Germinal center (tissue), 1 donor: ENCODE measurements at places on chromosomes 7 and 10.
A peak's percentile ranks its signal among the peaks of the same experiment; 100 is the strongest.

- no peak for DNase-seq
Observed at GRCh38 chr7:7476381-7476780, 59.3 kb downstream of the COL28A1 start.

GRCh38 chr7:84104826-84105225 lies 89.8 kb downstream of the SEMA3A start:
- no peak for DNase-seq

- DNase-seq: no peak
Observed at GRCh38 chr7:90728568-90728967, 132.4 kb downstream of the CDK14 start.

DNA sequence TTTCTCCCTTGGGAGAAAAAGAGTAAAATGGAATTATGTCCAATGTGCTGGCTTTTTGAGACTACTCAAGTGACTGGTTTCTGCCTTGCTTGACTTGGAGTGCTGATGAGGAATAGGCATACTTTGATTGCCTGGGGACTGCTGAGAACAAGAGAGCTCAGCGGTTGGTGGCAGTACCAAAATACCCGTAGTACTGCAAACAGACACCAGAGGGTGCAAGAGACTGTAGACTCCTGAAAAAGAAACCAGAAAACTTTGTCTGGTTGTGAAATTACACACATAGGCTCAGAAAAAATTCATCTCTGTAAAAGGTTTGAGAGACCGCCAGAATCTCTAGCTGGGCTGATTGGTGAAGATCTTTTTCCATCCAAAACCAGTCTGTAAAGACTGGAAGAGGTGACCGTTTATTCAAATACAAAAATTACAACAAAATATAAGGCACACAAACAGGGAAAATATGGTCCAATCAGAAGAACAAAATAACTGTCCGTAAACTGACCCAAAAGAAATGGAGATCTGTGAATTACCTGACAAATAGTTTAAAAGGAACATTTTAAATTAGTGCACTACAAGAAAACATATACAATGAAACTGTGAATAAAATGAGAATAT lies 18.5 kb downstream of the BICC1 start:
- DNase-seq: peak; percentile 11

GRCh38 chr7:98991141-98991540 lies 112.8 kb downstream of the TRRAP start:
- DNase-seq: no peak

DNA sequence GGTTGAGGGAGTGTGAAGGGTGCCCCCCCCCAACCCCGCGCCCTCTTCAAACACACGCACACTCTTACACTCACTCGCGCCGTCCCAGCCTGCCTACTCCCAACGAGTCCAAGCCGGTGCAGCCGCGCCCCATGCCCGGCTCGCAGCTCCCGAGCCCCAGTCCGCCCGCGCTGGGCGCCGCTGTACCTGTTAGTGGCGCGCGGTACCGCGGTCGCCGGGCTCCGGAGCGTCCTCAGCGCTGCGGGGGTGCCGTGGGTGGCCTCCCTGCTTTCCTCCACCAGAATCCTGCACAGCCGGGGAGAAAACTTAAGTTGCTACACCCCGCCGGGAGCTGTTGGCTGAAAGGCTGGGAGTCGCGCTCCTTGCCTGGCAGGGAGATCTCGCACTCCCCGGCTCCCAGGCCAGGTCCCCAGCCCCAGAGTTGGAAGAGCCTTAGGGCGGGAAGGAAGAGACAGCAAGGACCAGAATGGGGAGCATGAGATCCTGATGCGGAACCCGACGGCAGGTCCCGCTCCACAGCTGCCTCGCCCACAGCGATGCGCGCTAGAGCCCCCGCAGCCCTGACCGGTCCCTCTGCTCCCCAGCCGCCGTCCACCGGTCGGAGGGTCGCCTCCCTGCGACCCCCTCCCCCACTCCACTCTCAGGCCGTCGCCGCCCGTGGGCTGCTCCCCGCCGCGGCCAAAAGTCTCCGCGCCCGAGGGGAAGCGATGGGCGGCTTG lies 863 bp downstream of the ST8SIA6 start:
- DNase-seq: no peak

GRCh38 chr7:141262101-141263090 lies 188.5 kb downstream of the TMEM178B start:
- DNase-seq: no peak

- no peak for DNase-seq
Observed at GRCh38 chr7:50147951-50148808, 55.1 kb upstream of the ZPBP start.

DNA sequence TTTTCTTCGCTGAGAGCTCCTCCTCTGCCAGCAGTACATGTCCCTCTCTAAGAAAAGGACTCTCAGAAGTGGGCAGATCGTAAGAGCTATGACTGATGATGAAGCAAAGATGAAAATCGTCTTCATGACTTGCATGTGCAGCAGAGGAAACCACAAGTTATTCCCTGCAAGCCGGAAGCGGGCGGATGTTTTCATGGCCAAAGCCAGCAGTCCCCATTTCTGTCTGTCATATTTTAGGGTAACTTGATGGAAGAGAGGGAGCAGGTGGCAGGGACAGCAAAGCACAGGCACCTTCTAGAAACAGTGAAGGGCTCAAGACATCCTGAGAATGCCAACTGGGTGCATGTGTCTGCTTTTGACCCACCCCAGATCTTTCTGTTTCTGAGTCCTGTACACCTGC lies 19.9 kb downstream of the KLF6 start:
- DNase-seq: no peak

DNA sequence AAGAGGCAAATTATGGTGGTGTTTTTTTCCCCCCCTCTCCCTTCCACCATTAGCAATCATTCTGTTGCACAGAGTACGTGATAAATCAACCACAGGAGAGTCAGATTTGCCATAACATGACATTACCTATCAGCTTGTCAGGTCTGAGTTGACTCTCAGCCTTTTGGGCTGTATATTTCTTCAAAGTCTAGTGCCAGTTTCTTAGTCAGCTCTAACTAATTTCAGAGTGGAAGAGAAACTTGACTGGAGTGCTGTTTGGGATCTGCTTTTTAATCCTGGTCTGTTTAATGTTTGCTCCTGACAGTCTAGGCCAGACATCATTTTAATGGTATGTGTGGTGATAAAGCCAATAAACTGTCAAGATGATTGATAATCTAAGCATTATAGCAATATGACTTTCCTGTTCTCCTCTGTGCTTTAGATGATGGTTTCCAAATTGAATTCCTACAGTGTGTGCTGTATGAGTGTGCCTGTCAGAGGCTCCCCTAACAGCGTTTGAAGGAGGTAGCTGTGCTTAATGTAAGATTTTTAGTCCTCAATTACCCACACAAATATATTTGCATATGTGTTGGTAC lies 76.9 kb downstream of the LRMDA start:
- DNase-seq: no peak

DNA sequence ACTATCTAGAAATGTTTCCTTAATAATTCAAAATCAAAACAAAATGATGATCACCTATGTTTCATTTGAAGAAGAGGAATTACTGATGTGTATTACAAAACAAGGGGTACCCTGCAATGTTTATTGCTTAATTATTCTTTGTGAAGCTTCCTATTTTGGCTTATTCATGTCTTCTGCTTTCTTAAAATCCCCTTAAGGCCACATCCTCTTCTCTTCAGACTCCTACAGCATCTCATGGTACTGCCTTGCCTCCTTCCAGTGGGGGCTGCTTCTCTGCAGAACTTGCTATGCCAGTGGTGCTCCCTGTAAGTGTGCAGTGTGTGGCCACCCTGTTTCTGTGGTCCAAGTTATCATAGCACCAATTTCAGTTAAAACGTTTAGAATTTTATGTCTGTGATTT lies 35.0 kb downstream of the CCDC146 start:
- no peak for DNase-seq

GRCh38 chr7:121276313-121276712 lies 52.5 kb upstream of the WNT16 start:
- no peak for DNase-seq

GRCh38 chr10:132436861-132437410 lies 39.9 kb downstream of the PWWP2B start:
- DNase-seq: no peak

GRCh38 chr7:55242613-55243012 lies 122.5 kb upstream of the LANCL2 start:
- DNase-seq: no peak

DNA sequence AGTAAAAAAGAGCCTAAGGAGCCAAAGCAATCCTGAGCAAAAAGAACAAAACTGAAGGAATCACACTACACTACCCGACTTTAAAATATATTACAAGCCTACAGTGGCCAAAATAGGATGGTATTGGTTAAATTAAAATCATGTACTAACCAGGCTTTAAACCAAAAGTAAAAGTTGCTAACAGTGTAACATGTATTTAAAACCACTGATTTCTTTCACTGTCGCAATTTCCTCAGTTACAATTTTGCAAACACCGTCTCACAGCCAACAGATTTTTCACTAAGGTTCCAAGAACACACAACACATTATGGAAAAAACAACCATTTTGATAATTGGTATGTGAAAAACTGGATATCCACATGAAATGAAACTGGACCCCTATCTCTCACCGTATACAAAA lies 74.0 kb downstream of the JMJD1C start:
- DNase-seq: no peak

DNA sequence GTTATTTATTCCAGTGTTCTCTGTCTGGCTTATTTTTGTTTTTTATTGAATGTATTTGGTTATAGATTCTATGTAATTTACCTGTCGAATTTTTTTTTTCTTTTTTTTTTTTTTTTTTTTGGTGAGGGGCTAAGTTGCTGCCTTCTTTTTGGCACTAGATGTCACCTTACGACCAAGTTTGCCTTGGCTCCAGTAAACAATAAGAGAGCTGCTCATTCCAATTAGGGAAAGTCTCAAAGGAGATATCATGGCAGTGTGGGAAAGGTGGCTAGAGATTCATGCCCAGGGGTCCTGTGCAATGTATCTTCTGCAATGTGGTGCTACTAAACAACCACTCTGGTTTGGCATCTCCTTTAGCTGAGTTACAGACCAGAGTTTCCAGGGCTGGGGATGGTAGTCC lies 84.0 kb downstream of the PTPN20 start:
- no peak for DNase-seq

DNA sequence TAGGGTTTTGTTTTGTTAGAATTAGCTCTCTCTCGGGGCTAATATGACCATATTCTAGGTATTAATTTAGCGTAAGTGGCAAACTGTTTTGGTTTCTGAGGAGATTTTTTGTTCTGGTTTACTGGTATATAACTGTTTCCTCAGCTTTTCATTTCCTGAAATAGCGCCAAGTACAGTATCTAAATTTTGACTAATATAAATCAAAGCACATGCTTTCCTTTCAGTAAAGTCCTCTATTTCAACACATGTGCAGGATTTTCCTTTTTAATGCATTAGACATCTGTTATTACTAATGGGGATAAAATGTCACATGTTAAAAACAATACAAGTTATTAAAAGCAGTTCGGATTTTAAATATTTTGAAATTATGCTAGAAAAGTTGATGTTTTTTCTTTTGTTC lies 11.3 kb downstream of the FERD3L start:
- no peak for DNase-seq

DNA sequence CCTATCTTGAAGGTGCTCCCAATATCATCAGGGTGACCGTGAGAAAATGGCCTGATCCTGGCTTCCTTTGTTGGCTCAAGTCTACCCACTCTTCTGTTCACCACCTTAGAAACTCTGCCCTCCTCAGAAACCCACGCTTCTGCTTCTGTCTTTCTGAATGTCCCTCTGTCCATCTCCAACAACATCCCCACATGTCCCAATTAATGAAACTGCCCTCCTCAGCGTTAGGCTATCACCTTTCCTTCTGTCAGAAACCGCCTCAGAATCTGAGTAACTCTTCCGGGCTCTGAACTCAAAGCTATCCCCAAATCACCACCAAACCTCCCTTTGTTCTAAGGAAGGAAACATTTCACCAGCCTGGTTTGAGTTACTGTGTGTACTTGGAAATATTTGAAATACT lies 315.8 kb upstream of the ZNF32 start:
- no peak for DNase-seq

- no peak for DNase-seq
Observed at GRCh38 chr10:8445353-8445752, 390.9 kb downstream of the GATA3 start.

GRCh38 chr7:93148144-93148543 lies at the start of gene SAMD9L:
Gene SAMD9L, minus strand, starts transcription at chr7:93148385. Its CDS starts 12,414 bp downstream, at chr7:93135971.
- DNase-seq: peak; percentile 23

DNA sequence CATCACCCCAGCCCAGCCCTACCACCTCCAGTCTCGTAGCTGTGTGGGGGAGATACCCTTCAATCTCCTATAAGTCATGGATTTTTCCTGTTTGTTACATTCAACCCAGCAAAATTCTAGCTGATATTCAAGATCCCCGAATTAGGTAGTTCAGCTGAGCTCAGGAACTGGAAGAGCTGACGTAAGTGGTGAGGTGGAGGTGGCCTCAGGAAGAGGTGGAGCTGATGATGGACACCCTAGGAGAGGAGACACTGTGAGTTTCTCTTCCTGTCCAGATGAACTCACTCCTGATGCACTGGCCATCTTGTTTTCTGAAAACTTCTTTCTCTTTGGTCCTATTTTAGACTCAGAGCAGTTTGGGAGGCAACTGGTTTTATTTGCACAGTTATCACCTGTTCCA lies 90.5 kb upstream of the PITRM1 start:
- DNase-seq: no peak

- no peak for DNase-seq
Observed at GRCh38 chr7:46852795-46853194, 729.1 kb downstream of the TNS3 start.

DNA sequence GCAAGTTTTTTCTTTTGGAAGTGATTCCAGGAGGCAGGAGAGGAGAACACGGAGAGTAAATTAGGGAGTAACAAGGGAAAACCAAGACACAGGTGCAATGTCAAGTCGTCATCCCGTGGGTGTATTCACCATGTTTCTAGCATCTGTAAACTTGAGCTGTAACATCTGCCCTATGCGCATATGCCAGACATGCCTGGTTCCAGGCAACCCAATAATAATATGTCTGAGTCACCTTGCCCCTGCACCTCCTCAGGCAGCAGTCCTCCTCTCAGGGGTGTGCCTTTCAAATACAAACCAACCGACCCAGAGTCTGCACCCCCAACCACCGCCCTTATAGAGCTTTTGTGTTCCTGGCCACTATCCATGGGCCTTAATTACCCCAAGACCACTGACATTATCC lies 107.0 kb upstream of the PDE1C start:
- no peak for DNase-seq

GRCh38 chr7:27079234-27079975 lies 16.4 kb downstream of the HOXA1 start:
- no peak for DNase-seq

DNA sequence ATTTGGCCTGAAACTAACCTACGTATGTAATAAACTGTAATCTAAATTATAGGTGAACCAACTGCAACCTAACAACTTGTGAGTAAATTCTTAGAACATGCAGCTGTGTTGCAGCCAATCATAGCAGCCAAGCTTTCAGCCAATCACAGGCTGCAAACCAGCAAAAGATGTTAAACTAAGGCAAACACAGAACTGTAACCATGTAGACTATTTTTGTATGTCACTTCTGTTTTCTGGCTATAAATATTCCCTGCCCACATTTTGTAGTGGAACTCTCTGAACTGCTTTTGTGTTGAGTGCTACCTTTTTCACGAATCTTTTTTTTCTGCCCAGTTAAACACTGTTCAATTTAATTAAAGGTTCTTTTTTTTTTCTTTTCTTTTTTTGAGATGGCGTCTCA lies 28.2 kb upstream of the ZPBP start:
- peak; percentile 69 for DNase-seq

GRCh38 chr7:130113887-130114286 lies 43.6 kb downstream of the KLHDC10 start:
- DNase-seq: no peak
